ENCODE measurements at places on chromosomes 7 and 10.

DNA sequence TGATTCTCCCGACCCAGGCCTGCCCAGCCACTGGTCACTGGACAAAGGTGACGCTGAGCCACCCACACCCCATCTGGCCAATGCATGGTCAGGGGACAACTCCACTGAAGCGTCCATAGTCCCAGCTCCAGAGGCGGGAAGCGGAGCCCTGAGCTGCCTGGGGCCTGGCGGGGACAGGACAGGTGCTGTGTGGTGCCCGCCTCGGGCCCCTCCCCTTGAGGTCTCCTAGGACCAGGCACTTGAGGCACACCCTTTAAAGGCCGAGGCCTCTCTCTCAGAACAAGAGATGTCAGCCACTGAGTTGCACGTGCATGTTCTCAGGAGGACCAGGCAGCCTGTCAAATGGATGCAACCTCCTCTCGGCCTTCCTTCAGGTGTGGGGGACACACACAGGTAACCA, 52.5 kb upstream of the PPP2R2D start:
- DNase-seq, result no peak

GRCh38 chr7:128810473-128810872, 18.7 kb downstream of the CCDC136 start:
- DNase-seq, result no peak

DNA sequence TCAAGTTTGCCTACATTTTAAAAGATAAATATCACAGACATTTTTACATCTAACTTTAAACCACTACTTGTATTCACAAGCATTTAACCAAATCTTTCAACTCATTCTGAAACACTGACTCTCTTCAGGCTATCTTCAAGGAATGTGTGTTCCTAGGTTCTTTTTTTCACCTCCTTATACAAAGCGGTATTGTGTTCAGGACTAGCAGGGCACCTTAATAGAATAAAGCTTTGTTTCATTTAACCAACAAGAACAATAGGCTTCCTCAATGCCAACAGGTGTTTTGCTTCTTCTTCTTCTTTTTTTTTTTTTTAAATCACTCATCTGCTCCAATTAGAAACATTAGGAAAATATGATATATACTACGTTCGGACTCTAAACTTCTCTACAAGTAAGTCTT, 212.9 kb upstream of the SEMA3E start:
- DNase-seq, result no peak

DNA sequence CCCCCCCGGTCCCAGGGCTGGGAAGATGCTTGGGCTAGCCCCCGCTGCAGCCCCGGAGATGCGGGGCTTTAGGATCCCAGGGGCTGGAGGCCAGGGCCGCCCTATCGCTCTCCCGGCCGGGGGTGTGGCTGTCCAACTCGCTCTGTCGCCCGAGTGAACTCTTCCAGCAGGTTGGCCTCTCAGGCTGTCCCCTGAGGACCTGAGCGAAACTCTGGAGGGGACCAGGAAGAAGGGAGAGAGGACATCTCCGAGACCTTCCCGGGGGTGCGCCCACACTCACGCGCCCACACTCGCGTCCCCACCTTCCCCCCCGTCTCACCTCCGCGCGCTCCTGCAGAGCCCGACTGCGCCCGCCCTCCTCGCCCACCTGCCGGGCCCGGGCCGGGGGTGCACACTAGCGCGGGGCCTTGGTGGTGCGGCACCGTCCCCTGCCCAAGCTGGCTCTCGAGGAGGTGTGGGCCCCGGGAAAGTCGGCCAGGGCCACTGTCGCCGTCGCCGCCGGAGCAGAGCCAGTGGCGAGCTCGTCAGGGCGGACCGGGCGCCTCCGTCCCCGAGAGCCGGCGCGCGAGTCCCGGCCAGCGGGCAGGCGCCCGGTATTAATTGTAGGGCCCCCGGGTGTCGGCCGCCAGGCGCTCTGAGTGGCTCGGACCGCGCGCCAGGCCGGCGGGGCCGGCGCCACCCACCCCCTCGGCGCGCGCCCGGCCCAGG, 101.7 kb upstream of the SVIL start:
- DNase-seq, result peak; percentile 56

- DNase-seq, result peak; percentile 76
Observed at GRCh38 chr7:116859323-116859722, 3.1 kb upstream of the CAPZA2 start.

DNA sequence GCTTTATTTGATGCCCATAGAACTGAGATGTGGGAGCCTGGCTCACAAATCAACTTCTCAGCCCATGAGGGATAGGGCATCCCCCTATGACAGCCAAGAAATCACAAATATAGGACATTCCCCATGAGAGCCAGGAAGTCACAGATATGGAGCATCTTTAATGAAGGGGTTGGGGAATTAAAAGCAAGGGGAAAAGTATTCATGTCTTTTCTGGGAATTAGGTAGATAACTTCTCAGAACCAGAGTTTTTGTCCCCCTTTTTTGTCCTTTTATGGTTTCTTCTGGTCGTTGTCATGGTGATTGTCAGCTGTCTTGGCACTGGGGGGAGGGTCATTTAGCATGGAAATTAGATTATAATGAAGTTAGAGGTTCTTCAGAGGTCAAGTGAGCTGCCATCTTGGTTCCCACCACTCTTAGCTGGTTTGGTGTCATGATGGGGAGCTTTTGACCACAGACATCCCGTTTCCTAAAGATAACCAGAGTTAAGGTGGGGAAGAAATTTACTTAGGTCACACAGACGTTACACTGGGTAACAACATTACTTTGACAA, 56.9 kb downstream of the NOD1 start:
- DNase-seq, result no peak

- peak; percentile 77 for DNase-seq
Observed at GRCh38 chr7:149414745-149415390, 46.0 kb downstream of the ZNF777 start.

- DNase-seq, result peak; percentile 8
Observed at GRCh38 chr10:31219306-31219705, 99.7 kb upstream of the ZEB1 start.

GRCh38 chr10:75717126-75717916, 285.9 kb downstream of the LRMDA start:
- peak; percentile 13 for DNase-seq

- no peak for DNase-seq
Observed at GRCh38 chr10:13587391-13587790, 626 bp downstream of the PRPF18 start.

GRCh38 chr7:29853072-29853471, 46.8 kb downstream of the WIPF3 start:
- DNase-seq, result no peak

GRCh38 chr10:14953424-14954000, 384 bp downstream of the DCLRE1C start:
- DNase-seq, result peak; percentile 65

- DNase-seq, result peak; percentile 22
Observed at GRCh38 chr7:46993396-46993795, 588.5 kb downstream of the TNS3 start.

DNA sequence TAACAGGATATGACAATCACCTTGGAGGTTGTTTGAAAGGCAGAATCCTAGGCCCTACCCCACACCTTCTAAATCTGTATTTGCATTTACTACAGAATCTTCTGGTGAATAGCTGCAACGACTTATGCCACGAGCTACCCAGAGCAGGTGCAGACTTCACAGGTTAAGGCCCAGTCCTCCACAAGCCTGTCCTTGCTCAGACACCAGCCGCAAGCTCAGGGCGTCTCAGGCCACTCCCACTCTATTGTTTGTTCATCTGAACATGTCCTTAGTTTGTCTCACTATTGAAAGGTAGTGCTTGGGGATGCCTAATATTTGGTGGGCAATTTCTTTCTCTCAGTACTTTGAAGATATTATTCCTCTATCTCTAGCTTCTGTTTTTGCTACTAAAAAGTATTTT, 18.9 kb upstream of the RBM33 start:
- DNase-seq, result no peak

GRCh38 chr10:85459906-85460305, 906.7 kb downstream of the GRID1 start:
- DNase-seq, result no peak

DNA sequence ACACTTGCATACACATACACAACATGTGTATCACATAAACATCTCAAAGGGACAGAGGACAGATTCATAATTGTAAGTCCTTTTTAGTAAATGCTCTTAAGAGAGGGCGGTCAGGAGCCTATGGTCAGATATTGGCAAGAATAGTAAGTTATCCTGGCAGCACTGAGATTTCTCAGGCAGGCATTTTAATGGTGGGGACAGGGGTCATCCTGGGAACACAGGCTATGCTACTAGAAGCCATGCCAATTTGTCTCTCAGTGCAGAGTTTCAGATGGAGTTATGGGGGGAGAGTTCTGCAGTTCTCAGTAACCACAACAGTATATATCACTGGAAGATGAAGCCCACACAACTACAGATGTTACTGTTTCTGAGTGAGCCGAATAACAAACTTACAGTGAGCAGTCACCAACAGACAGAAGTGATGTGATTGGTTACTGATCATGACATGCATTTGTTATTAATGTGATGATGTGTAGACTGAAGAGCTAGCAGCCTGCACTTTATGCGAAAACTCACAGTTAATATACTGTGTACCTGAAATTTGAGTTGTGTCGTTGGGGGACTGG, 16.4 kb downstream of the ZNF487 start:
- DNase-seq, result no peak

DNA sequence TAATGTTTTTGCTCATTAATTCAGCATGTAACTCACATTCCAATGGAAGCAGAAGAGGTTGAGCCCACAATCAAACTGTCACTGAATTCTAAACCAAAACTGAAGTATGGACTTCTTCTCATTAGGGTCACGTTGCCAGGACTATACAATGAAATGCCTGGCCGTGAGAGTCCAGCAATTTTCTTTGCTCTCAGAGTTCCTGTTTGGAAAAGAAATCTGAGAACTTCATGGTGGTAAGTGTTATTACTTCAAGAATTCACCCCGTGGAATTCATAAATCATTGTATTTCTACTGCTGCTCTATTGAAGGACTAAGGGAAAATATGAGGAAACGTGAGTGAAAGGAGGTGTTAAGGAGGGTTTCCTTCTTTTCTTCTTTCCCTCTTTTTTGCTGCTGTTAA, 441.8 kb upstream of the AKR1E2 start:
- peak; percentile 72 for DNase-seq

GRCh38 chr10:74418285-74418872, 267.4 kb downstream of the ADK start:
- DNase-seq, result no peak

DNA sequence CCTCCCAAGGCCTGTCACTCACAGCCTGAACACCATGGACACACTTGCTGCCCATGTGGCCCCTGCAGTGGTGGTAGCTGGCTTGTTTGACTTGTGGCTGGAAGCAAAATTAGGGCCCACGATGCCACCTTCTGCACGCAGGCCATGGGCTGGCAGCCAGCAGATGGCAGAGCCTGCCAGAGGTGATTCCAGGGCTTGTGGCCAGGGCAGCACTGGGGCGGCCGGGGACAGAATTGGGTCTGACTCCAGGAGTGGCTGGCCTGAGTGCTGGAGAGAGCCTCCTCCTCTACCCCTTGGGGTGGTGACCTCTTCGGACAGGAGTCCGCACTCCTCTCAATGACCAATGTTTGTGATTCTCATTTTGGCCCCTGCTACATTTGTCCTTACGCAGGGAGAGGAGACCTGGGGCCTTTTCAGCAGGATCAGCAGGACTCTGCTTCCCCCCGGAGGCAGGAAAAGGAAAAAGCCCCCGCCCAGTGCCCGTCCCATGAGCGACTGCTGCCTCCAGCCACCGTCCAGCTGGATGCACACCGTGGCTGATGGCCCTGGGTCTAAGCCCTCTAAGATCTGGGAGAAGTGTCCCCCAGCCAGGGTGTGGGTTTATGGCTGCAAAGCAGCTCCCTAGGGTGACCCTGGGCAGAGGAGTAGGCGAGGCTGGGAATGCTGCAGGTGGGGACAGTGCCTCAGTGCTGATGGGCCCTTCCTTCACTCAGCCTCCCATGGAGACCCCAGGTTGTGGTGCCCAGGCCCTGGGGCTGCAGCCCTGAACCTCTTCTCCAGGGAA, 26.5 kb downstream of the DNAJB12 start:
- DNase-seq, result peak; percentile 60

GRCh38 chr7:1454542-1454941, 4.7 kb downstream of the MICALL2 start:
- no peak for DNase-seq

DNA sequence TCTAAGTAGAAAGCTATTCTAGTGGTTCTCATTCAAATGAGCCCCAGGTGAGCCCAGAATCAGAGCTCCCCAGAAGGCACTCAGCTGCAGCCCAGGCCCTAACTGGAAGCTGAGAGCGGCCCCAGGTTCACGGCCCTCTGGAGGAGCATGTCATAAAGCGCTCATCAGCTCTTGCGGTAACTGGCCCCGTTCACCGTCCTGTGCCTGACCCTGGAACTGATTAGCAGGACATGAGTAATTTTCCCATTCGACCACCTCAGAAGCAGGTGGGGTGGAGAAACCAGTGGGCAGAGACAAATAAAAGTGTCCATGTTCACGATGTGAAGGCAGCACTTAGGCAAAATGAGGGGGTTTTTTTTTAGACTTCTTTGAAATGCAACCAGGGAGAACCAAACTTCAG, 136.1 kb upstream of the LYZL2 start:
- no peak for DNase-seq

DNA sequence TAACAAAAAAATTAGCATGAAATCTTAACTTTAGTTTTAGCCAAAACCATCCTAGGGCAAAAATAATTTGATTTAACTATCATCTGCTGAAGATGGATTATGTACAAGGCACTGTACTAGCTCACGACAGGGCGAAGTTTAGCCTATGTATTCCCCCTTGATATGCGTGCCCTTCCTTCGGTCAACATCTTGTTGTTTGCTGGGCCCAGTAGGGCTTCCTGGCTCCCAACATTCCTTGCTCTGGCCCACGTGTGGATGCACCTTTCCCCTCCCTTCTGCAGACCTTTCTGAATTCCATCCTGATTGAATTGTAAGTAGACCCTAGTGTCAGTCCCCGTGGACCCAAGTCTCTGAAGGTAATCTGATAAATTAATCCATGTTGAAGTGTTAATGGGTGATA, 212.0 kb downstream of the RELN start:
- no peak for DNase-seq

DNA sequence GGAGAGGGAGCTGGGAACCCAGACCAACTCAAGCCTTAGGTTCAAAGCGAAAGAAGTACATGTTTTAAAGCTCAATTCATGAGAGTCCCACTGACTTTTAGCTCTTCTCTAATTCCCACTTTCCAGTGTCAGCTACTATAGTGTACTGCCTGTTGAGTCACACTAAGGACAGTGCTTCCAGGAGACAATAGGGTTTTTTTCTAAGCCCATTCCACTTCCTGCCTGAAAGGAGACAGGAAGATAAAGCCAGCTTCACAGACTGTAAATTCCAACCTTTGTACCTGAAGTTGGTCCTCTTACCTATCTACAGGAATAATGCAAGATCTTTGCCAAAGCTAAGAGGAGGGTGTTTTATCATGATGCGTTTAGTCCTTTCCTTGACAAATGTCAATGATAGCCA, 4.4 kb downstream of the MSRB2 start:
- DNase-seq, result no peak

DNA sequence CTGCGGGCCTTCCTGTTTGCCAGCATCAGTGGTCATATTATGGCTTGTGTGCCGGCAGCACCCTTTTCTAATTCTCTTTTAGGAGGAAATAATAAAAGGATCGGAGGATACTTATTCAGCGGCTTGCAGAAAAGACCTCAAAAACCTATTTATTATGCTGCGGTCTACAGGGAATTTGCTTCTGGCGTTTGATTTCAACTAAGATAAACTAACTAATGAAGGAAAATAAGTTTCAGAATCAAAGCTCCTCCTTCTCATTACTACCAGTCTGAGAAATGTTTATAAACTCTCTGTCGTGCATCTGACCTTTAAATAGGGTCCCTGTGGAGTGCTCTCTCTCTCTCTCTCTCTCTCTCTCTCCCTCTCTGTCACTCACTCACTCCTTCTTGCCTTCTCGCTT, 335.0 kb upstream of the GLI3 start:
- peak; percentile 72 for DNase-seq

Measured in fibroblast of gingiva (primary cell).